ENCODE measurements at places on chromosomes 4 and X.

- DNase-seq, result no peak
These were observed 1670.4 kb upstream of the AGA start for GRCh38 chr4:179112441-179113170.

DNA sequence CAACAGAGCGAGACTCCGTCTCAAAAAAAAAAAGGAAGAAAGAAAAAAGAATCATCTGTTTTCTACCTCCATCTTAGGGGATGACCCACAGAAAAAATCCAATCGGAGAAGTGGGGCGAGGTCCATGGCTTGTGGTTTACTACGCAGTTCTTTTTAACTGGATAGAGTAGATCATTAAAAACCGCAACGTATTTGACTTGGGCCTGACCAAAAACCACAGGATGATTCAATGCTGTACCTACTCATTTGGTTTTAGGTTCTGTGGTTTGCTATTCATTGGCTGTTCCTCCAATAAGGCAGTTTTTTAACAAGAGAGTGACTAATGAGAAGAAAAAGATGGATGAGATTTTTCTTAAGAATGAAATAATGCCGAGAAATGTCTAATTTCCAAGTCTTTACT is 83.7 kb downstream of the FREM3 start:
- DNase-seq, result no peak

- DNase-seq, result no peak
These were observed 67.6 kb downstream of the SHOX start for GRCh38 chrX:698206-698605.

DNA sequence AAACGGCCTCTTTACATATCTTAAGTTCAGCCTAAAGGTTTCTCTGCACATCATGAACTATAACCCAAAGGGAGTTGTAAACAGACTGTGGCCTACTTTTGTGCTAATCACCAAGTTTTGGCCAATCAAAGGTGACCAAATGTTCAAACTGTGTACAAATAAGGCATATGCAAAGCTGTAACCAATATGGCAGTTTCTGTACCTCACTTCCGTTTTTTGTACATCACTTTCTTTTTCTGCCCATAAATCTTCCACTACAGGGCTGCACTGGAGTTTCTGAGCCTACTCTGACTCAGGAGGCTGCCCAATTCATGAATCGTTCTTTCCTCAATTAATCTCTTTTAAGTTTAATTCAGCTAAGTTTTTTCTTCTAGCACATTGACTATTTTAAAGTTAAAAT is 318.7 kb downstream of the SLC7A11 start:
- no peak for DNase-seq

GRCh38 chrX:99857455-99857854 is 552.6 kb downstream of the PCDH19 start:
- DNase-seq, result no peak
